Activated CD4-positive, alpha-beta T cell treated with anti-CD3 and anti-CD28 coated beads, Interleukin-2, amount 10 ng/mL, durations not matched to agents 7 days and 5 days (primary cell): ENCODE measurements at places on chromosomes 3 and 15. TPM values are rescaled to one million over a fixed set of nuclear protein-coding genes. Genes with fewer than 3 reads are reported as not detected.

ADAMTS9 gene
- total RNA-seq, result not detected

CHP1 gene
- 59.2 TPM for total RNA-seq

NR2C2 gene
- total RNA-seq, result 57.0 TPM

TRA2B gene
- 284 TPM for total RNA-seq

THSD4 gene
- total RNA-seq, result not detected

PLA2G4E gene
- not detected for total RNA-seq

DNA sequence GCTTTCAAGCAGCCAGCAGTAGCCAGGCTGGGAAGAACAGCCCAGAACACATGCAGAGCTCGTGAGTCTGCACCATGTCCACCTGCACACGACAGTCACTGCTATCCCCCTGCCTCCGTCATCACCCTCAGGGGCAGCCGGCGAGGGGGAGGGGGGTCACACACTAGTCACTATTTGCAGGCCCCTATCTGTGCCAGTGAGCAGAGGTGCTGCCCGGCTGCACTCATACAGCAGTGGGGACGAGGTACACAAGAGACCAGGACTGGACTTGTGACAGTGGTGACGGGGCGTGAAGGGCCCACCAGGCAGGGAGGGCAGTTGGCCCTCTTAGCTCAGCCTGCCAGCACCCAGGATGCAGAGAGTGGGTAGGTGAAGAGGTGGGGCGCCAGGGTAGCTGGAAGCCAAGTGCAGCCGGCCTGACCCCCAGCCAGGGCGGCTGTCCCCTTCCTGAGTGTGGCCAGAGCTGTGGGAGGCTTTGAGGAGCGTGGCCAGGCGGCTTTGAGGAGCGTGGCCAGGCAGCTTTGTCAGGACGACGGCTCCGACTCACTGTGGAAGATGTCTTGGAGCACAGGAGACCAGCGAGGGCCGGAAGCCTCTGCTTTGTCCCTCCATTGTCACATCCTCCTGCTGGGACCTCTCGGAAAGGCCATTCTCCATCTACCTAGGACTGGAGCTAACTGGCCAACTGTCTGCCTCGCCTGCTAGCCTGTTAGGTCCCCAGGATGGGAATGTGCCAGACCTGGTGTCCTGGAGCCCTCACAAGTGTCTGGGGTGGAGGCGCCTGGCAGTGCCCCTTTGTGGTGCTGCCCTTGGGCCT is 52.1 kb upstream of the FGD5 start:
- H3K27me3 ChIP-seq, result no peaks in the 10 kb centered on the region
- H3K27ac ChIP-seq, result no peak overlapping the region
- H3K4me1 ChIP-seq, result peaks cover 3% of the 10 kb centered on the region

DNA sequence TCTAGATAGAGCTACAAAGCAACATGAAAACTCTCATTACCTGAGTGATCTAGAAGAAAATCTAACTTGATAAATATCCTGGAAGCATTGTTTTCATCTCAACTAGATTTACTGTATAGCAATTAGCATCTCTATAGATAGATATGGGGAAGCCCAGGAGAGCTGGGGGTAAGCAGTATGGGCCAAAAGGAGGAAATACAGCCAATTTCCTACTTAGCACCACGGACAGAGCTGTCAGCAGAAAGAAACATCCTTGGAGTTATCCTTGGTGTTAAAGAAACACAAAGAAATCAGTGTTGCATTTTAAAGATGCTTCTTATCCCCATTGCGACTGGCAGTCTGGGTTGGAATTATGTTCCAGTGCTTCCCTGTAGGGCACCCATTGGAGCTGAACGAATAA is 126.2 kb downstream of the TIGIT start:
- H3K27me3 ChIP-seq, result no peaks in the 10 kb centered on the region
- H3K4me1 ChIP-seq, result peaks cover 8% of the 10 kb centered on the region
- H3K27ac ChIP-seq, result no peak overlapping the region
- H3K4me3 ChIP-seq, result no peak overlapping the region
- no peak for DNase-seq
- H3K36me3 ChIP-seq, result no peaks in the 10 kb centered on the region

DNA sequence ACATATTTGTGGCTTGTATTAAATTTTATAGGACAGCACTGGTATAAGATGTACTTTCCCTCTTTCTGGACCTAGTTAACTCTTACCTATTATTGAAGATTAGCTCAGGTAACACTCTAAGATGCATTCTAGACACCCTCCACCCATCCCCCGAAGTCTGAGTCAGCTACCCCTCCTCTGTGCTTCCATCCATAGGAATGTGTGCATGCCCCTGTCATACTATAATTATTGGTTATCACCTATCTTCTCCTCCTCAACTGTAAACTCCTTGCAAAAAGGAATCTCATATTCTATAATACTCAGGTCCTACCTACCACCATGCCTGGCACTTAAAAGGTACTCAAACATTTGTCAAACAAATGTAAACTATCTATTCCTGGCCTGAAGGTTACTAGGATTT is 3.0 kb downstream of the PEAK1 start:
- H3K36me3 ChIP-seq, result no peaks in the 10 kb centered on the region
- no peaks in the 10 kb centered on the region for H3K27me3 ChIP-seq
- peaks cover 33% of the 10 kb centered on the region for H3K4me1 ChIP-seq
- no peak for DNase-seq
- H3K27ac ChIP-seq, result no peak overlapping the region
- no peak overlapping the region for H3K4me3 ChIP-seq

DNA sequence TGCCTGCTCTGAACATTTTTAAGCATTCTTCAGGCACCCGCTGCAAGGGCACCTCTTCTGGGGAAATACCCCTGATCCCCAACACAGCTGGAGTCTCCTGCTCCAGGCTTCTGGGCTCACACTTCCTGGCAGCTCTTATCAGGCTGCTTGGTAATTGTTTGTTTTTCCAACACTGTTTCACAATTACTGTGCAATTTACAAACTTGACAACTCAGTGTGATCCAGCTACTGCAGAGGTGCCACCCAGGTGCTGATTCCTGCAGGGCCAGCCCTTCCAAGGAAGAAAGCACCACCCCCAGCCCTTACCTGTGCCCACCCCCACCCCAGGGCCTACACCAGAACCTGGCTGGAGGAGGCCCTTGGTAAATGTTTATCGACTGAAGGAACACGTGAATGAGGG is 66.5 kb downstream of the MAGEF1 start:
- H3K36me3 ChIP-seq, result peaks cover 4% of the 10 kb centered on the region
- DNase-seq, result no peak
- H3K27ac ChIP-seq, result no peak overlapping the region
- H3K27me3 ChIP-seq, result no peaks in the 10 kb centered on the region

GRCh38 chr3:45940781-45941365 is 2.4 kb upstream of the CXCR6 start:
- H3K27me3 ChIP-seq, result no peaks in the 10 kb centered on the region
- H3K4me1 ChIP-seq, result peaks cover 54% of the 10 kb centered on the region
- peak overlapping the region; percentile 26 for H3K27ac ChIP-seq
- H3K36me3 ChIP-seq, result peaks cover 55% of the 10 kb centered on the region
- no peak overlapping the region for H3K4me3 ChIP-seq
- DNase-seq, result no peak

DNA sequence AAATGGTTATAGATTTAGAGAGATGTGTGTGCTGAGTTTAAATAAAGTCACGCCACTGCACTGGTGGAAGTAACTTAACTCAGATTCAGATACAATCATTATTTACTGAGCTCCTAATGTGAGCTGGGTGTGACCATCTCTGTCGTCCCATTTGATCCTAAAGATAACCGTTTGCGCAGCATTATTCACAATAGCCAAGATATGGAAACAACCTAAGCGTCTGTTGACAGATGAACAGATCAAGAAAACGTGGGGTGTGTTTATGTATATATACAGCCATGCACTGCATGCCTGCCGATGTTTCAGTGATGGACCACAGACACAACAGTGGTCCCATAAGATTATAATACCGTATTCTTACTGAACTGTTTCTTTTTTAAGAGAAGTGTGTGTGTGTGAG is 71.2 kb downstream of the TAMM41 start:
- no peak overlapping the region for H3K27ac ChIP-seq
- no peak for DNase-seq
- no peaks in the 10 kb centered on the region for H3K27me3 ChIP-seq
- peaks cover 10% of the 10 kb centered on the region for H3K4me1 ChIP-seq

DNA sequence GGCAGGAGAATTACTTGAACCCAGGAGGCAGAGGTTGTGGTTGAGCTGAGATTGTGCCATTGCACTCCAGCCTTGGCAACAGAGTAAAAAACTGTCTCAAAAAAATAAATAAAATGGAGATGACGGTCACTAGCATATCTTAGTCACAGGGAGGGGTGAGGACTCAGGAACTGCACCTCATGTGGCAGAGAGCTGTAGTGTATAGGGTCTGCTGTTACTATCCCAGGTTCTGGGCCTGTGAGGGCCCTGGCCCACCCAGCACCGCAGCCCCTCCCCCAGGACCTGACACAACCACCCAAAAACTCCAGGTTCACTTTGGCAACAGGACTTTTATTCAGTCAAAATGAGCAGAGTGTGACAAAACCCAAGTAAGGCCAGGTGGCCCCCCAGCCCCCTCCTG is 22.3 kb downstream of the RNU5B-1 start:
- peaks cover 5% of the 10 kb centered on the region for H3K27me3 ChIP-seq
- H3K27ac ChIP-seq, result no peak overlapping the region
- H3K4me3 ChIP-seq, result no peak overlapping the region
- H3K4me1 ChIP-seq, result no peaks in the 10 kb centered on the region

DNA sequence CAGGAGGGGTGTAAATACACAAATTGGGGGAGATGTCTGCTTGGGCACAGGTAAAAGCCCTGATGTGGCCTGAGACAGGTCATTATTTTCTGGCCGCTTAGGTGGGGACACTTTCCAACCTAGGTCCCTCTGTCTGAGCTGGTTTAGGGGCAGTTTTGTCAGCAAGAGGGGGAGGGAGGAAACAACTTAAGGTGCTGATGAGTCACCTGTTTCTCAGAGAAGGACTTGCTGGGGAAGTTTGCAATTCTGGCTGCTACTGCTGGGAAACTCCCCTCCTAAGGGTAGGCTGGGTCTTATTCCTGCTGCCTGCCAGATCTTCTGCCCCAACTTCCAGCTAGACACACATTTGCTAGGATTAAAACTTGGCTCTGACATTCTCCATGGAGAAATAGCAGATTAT is 4.8 kb upstream of the RHOV start:
- peaks cover 19% of the 10 kb centered on the region for H3K4me1 ChIP-seq
- H3K4me3 ChIP-seq, result no peak overlapping the region
- H3K27ac ChIP-seq, result no peak overlapping the region
- no peaks in the 10 kb centered on the region for H3K36me3 ChIP-seq
- peaks cover 13% of the 10 kb centered on the region for H3K27me3 ChIP-seq
- DNase-seq, result no peak

GRCh38 chr15:39455471-39455991 is 125.3 kb upstream of the THBS1 start:
- no peaks in the 10 kb centered on the region for H3K36me3 ChIP-seq
- no peak overlapping the region for H3K4me3 ChIP-seq
- no peaks in the 10 kb centered on the region for H3K4me1 ChIP-seq
- no peak overlapping the region for H3K27ac ChIP-seq
- no peak for DNase-seq

GRCh38 chr3:194871143-194871863 is 185.6 kb downstream of the FAM43A start:
- no peak overlapping the region for H3K4me3 ChIP-seq
- peaks cover 8% of the 10 kb centered on the region for H3K27me3 ChIP-seq
- H3K36me3 ChIP-seq, result no peaks in the 10 kb centered on the region
- no peak overlapping the region for H3K27ac ChIP-seq

DNA sequence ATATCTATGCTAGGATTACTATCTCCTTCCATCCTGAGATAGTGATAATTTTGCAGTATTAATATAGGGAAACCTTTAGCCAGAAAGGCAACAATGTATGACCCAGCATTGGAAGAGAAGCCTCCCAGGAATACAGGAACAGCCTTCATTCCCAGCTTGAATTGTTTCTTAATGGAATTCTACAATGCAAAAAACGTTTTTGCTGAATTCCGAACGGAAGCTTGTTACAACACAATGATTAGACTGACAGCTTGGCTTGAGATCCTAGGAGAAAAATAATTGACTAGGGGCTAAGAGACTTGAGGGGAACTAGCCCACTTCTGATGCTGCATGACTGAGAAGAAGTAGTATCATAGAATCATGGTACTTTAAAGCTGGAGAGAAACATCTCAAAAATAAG is 140.2 kb downstream of the RSL24D1 start:
- H3K27me3 ChIP-seq, result peaks cover 13% of the 10 kb centered on the region
- H3K4me3 ChIP-seq, result no peak overlapping the region
- no peak for DNase-seq
- H3K4me1 ChIP-seq, result no peaks in the 10 kb centered on the region
- H3K36me3 ChIP-seq, result no peaks in the 10 kb centered on the region

- H3K27ac ChIP-seq, result no peak overlapping the region
- no peak overlapping the region for H3K4me3 ChIP-seq
- DNase-seq, result no peak
- H3K4me1 ChIP-seq, result no peaks in the 10 kb centered on the region
- no peaks in the 10 kb centered on the region for H3K27me3 ChIP-seq
Measured at GRCh38 chr15:29071232-29071881, 185.6 kb downstream of the APBA2 start.
